ENCODE measurements at places on chromosomes 3 and 15.

DNA sequence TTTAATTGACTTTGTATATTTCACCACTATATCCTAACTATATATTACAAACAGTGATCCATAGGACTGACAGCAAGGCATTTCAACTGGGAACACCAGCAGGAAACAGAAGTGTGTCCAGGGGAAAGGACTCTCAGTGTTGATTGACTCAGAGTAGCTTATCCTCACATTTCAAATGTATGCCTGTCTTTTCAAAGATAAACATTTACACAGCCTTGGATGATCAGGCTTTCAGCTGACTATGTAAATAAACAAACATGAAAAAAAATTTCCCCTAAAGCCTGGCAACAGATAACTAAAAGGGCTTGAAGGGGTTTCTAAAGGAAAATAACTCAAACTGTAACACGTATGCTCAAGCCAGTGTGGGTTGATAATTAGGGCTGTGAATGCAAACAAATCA, 321.8 kb downstream of the TBC1D5 start:
- no peak for DNase-seq

- no peak for DNase-seq
Observed at GRCh38 chr3:192986379-192986778, 68.7 kb upstream of the MB21D2 start.

GRCh38 chr3:66486646-66487045, 14.2 kb downstream of the LRIG1 start:
- DNase-seq: no peak

DNA sequence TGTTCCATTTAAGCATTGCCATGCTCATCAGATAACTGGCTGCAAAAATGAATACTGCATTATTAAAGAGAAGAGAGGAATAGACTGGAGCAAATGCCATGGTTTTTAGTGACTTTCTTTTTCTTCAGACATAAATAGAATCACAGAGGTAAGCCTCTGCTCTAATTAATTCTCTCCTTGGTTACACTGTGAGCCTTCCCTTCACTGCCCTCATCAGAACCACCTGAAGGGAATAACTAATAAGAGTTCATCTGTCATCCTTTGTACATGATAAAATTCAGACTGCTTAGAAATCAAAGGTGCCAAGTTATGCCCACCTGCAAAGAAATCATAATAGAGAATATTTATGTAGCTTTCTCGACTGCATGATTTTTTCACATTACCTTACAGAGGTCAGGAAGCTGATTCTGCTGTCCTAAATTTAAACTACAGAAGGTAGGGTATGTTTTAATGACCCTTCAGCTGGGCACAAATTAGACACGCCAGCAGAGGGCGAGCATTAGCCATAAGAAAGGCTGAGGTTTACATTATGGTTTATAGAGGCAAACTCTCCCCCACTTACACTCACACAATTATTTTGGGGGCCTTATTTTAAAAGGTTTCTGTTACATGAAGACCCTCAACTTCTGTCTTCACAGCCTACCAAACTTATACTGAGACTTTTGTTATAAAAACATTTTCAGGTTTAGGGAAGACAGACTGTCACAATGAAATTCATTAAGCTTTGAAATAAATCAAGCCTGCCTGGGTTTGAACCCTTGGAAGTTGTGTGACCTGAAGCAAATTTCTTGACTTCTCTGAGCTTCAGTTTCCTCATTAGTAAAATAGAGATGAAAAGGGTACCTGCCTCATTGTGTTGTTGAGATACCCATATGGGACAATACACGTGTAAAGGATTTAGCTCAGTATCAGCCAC, 15.3 kb upstream of the UNC13C start:
- peak; percentile 44 for DNase-seq

GRCh38 chr3:90180543-90180942, 1073.1 kb downstream of the EPHA3 start:
- DNase-seq: no peak

- no peak for DNase-seq
Observed at GRCh38 chr15:101549647-101550046, 60.1 kb upstream of the PCSK6 start.

DNA sequence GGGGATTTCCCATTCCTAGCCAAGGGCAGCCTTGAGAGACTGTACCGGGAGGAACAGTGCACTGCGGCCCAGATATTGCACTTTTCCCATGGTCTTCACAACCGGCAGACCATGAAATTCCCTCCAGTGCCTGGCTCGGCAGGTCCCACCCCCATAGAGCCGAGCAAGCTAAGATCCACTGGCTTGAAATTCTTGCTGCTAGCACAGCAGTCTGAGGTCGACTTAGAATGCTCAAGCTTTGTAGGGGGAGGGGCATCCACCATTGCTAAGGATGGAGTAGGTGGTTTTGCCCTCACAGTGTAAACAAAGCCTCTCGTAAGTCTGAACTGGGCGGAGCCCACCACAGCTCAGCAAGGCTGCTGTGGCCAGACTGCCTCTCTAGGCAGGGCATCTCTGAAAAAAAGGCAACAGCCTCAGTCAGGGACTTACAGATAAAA, 156.3 kb downstream of the FRMD5 start:
- DNase-seq: peak; percentile 61

- DNase-seq: no peak
Observed at GRCh38 chr15:66859688-66860253, 157.7 kb downstream of the SMAD6 start.

DNA sequence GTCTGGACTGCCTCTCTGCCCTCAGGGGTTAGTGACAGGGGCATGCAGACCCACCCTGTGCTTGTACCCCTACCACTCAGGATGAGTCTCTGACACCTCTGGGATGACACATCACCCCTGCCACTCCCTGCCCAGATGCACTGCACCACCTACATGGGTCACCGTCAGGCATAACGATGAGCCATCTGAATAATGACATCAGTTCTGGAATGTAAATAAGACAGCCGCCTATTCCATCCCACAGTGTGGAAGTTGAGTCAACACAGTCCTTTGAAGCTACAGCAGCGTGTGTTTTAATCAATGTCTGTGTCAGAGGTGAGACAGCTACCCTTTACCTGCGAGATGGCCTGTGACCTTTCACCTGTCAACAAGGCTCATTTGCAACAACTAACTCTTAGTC, 268.7 kb upstream of the ARRDC4 start:
- DNase-seq: no peak

GRCh38 chr3:150038830-150039229, 68.1 kb upstream of the PFN2 start:
- DNase-seq: no peak

DNA sequence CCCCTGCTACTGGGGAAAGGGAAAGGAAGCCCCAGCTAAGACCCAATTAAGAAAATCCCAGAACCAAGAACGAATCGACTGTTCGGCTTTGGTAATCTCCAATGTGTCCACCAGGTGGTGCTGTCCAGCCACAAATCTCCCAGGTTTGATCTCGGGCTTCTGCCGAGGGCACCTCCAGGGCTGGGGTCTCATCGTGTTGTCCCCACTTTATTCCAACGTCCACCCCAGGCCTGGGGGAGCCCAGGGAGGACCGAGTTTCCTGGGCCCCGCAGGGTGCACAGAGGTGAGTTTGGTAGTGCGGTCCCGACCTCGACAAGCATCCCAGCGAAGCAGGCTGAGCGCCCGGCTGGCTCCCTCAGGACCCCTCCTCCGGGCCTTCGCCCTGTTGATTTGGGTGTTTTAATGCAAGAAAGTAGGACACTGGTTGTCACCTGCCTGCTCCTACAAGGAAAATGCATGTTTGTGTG, 185.1 kb downstream of the GOLGA6L6 start:
- no peak for DNase-seq

DNA sequence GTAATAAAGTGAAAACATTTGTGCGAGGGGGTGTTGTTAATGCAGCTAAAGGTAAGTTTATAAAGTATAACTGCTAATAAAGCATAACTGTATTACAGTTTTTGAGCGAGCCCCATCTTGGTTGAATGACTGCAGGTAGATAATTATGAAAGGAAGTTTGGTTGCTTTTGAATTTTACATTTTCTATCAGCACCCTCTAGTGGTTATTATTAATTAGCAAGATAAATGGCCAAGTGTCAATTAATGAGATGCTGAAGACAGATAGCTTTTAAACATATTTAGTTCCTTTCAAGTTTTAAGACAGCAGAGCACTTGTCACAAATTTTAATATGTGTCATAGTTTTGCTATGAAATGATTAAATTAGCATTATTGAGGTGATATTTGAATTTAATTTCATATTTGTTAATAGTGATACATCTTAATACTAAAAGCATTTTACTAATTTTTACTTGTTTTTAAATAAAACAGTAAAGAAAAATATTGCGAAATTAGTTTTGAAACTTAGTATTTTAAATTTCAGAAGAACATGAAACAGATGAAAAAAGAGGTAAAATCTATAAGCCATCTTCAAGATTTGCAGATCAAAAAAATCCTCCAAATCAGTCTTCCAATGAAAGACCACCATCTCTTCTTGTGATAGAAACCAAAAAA, 15.1 kb downstream of the U2SURP start:
- no peak for DNase-seq

DNA sequence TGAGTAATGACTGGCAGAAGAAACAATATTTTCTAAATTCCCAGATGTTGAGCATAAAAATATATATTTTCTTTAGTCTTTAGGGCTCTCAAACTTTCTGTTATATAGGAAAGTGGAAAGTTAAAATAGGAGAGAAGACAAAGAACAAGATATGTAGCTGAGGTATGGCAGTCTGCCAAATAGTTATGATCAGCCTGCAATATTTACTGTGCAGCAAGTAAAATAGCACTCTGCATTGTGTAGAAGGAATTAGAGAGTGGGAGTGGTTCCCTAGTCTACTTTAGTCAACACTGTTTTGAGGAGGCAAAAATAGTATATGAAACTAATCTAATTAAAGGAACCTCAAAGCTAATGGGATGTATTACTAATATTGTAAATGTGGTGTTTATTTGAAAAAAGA, 978.1 kb upstream of the ALCAM start:
- no peak for DNase-seq

All from retina (tissue), 1 donor.